NCI-H2029 treated with DMSO at 0.1 percent for 48 hours (cell line): ENCODE measurements at places on chromosomes 6 and 20.

DNA sequence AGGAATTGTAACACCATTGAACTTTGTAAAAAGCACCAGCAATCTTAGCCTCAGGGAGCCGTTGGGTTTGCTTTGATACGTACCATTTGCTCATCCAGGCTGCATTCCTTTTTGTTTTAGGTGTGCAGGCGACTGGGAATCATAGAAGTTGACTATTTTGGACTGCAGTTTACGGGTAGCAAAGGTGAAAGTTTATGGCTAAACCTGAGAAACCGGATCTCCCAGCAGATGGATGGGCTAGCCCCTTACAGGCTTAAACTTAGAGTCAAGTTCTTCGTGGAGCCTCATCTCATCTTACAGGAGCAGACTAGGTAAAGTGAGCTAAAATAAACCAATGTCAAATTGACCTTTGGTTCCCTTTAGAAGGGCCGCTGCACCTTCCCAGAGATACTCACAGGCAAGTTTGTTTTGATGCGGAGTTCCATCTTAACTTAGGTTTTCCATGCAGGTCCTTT lies 1.6 kb downstream of the MYLIP start:
- DNase-seq, result no peak

- no peak for DNase-seq
Measured at GRCh38 chr6:129507059-129507807, 202.7 kb downstream of the ARHGAP18 start.

GRCh38 chr6:112037783-112038216 lies 16.1 kb upstream of the CCN6 start:
- no peak for DNase-seq

DNA sequence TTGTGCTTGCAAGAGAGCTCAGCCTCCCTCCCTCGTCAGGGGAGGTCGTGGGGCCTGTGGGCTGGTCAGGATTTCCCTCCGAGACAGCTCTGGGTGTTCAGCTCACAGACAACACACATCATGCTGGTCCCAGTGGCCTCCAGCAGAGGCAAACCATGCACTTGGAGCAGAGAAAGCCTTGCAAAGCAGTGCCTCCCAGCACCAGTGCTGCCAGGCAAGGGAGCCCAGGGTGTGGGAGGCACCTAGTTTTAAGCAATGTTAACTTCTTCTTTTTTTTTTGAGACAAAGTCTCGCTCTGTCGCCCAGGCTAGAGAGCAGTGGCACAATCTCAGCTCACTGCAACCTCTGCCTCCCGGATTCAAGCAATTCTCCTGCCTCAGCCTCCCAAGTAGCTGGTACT lies 34.0 kb upstream of the INSM1 start:
- no peak for DNase-seq

DNA sequence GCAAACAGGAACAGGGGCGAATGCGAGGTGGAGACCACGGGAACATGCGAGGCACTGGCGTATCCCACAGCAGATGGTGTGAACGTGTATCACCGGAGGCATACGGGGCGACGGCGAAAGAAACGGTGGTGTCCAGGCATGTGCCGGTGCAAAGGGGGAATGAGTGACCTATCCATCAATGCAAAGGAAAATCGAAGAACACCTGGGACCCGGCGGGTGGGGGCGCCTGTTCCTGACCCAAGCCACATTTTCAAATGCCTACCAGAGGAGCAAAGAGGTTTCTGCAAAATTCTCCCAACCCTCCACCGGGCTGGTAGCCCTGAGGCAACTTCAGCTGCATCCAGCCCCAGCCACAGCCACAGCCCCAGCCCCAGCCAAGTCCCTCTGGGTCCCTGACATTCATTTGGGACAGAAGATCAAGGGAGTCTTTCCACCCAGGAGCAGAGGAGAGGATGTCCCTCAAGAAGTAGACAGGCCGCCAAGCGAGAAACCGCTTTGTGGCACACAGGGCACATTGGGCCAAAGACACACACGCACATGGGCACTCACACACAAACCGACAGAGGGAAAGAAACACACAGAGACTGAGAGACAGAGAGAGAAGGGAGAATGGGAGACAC lies 164.0 kb upstream of the ZNF337 start:
- DNase-seq, result no peak

- DNase-seq, result no peak
Measured at GRCh38 chr6:104949206-104949605, 7.7 kb upstream of the LIN28B start.

- DNase-seq, result no peak
Measured at GRCh38 chr20:15949391-15949790, 623.9 kb downstream of the KIF16B start.

DNA sequence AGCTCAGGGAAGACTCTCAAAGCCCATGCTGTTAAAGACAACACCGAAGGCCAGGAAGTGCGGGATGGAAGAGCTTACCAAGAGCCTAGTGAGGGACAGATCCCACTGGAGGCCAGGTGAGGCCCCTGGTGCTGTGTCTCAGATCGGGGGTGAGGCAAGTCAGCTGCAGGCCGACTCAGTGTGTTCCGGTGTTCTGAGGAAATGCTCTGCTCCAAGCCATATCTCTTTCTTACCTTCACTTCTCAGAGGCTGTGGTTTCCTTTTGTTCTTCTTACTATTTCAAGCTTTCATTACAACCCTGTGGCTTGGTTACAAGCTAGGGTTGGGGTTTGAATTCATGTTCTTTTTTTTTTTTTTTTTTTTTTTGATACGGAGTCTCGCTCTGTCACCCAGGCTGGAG lies 114.3 kb upstream of the ZFP64 start:
- DNase-seq, result no peak

- DNase-seq, result no peak
Measured at GRCh38 chr6:154461348-154461747, 49.1 kb downstream of the CNKSR3 start.

DNA sequence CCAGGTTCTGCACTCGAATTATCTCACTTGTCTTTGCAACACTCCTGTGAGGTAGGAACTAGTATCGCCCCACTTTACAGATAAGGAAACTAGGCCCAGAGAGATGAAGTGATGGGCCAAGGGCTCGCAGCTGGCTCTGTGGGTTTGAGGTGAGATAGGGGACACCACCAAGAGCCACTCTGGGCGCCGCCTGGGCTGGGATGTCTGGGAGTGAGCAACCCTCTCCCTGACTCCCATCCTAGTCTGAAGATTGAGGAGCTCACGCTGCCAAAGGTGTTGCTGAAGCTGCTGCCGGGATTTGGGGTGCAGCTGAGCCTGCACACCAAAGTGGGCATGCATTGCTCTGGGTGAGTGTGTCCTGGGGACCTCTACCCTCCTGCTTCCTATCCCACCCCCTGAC lies 5.4 kb downstream of the BPIFB3 start:
- DNase-seq, result no peak

DNA sequence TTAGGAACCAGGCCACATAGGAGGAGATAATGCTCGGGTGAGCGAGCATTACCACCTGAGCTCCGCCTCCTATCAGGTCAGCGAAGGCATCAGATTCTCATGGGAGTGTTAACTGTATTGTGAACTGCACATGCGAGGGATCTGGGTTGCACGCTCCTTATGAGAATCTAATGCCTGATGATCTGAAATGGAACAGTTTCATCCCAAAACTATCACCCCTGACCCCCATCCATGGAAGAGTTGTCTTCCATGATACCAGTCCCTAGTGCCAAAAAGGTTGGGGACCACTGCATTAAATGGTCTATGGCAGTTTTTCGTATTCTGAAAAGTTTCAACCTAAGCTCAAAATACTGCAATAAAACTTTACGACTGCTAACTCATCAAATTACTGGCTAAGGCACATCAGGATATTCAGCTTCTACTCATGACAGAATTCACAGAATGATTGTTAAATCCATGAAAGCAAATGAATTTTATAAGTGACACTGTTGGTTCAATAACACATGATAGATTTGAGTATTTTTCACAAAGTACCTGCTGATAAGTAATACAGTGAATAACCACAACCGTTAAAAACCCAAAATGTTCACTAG lies 25.9 kb downstream of the RNF217 start:
- no peak for DNase-seq
